ENCODE measurements at places on chromosomes 12 and 14. TPM values are rescaled to one million over a fixed set of nuclear protein-coding genes. Genes with fewer than 3 reads are reported as not detected.

DNA sequence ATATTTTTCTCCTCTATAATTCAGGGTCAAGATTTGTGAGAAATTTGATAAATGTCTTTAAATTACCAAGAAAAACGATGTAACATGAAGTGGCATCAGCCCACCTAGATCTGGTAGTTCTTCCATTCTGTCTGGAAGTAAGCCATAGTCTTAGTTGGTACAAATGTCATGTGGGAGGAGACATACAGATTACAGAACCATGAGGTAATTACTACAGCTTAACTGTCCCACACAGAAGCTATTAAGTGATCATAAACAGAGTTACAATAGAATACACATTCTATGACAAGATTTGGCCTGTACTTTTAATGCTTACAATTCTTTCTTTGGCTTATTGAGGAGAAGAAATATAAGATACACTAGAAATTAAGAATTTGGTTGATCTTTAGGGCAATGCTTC, 13.7 kb upstream of the SIX1 start:
- no peak for DNase-seq

- DNase-seq, result no peak
Measured at GRCh38 chr12:65411171-65411570, 132.7 kb downstream of the MSRB3 start.

DNA sequence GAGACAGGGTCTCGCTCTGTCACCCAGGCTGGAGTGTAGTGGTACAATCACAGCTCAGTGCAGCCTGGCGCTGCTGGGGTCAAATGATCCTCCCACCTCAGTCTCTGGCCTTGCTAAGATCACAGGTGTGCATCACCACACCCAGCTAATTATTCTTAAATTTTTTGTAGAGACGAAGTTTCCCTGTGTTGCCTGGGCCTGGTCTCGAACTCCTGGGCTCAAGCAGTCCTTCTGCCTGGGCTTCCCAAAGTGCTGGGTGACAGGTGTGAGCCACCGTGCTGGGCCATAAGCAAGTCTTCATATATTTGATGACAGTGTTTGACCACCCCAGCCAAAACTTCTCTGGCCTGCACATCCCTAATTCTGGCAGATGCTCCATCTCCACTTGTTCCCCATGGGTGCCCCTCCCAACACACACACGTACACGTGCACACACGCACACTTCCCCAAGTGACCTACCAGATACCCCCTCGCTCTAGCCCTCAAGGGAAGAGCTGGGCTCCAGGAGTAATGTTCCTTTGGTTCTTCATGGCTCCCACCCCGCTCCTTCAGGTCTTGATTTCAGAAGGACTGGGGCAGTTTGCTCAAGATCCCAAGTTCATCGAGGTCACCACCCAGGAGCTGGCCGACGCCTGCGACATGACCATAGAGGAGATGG, 104.3 kb upstream of the FKBP4 start:
- DNase-seq, result no peak

Gene LALBA
- not detected for total RNA-seq
